Aortic smooth muscle cell (primary cell): ENCODE measurements at places on chromosomes 2 and 18. TPM values are rescaled to one million over a fixed set of nuclear protein-coding genes. Genes with fewer than 3 reads are reported as not detected.

DNAJC5G gene
- not detected in 2 replicates for total RNA-seq

SERPINB12 gene
- not detected in 2 replicates for total RNA-seq

DRC1 gene
- total RNA-seq = not detected in 2 replicates

SLC9A4 gene
- total RNA-seq = under 0.01 TPM in 1 of 2 replicates, not detected in the other

MOGAT1 gene
- not detected in 2 replicates for total RNA-seq

GPR55 gene
- total RNA-seq = not detected in 2 replicates

NPPC gene
- total RNA-seq = 0.06 and 0.26 TPM in 2 replicates

CXXC1 gene
- 31.4 and 34.5 TPM in 2 replicates for total RNA-seq

RNF125 gene
- total RNA-seq = 0.06 and 0.13 TPM in 2 replicates

SRD5A2 gene
- not detected in 2 replicates for total RNA-seq
